ENCODE measurements at places on chromosomes 5 and 9.

GRCh38 chr5:86463339-86463738 lies 154.4 kb upstream of the COX7C start:
- DNase-seq, result no peak

DNA sequence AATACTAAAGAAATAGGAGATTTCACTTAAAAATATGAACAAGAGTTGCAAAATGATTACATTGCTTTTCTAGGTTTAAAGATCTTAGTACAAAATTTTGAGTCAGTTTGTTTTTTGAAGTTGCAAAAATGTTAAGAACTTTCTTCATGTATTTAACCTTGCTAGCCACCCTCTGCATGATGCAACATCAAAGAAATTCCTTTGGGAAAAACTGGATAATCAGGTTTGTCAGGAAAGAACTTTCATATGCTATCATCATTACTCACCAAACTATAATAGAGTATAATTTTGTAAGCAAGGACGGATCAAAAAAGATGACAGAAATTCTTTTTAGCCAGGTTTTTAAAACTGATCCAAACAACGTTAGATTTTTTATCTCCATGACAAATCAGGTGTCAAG lies 116.9 kb upstream of the MRPS30 start:
- DNase-seq, result no peak

GRCh38 chr5:95075111-95075510 lies 209.8 kb downstream of the MCTP1 start:
- DNase-seq, result no peak

DNA sequence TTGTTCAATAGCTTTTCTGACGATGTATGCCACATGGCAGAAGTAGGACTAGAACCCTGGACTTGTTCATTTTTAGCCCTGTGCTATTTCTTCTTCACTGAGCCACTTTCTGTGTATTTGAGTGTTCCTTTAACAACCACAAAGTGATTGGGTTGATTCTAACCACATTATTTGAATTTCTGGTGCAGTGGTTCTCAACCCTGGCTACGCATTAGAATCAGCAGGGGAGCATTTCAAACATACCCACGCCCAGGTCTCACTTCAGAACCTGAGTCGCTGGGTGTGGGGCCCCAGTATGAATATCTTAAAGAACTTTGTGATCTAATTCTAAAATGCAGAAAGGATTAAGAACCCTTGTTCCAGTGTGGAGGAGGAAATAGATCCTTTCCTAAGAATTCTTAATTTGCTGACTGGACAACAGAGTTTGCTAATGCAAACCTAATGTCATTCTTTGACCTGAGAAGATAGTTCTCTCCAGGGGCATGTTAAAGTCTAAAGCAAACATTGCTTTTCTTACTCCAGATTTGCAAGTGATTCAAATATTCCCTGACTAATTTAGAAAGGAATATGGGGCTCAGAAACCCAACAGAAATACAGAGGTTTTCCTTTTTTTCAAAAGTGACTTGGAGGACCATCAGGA lies 75.4 kb upstream of the GDNF start:
- no peak for DNase-seq

DNA sequence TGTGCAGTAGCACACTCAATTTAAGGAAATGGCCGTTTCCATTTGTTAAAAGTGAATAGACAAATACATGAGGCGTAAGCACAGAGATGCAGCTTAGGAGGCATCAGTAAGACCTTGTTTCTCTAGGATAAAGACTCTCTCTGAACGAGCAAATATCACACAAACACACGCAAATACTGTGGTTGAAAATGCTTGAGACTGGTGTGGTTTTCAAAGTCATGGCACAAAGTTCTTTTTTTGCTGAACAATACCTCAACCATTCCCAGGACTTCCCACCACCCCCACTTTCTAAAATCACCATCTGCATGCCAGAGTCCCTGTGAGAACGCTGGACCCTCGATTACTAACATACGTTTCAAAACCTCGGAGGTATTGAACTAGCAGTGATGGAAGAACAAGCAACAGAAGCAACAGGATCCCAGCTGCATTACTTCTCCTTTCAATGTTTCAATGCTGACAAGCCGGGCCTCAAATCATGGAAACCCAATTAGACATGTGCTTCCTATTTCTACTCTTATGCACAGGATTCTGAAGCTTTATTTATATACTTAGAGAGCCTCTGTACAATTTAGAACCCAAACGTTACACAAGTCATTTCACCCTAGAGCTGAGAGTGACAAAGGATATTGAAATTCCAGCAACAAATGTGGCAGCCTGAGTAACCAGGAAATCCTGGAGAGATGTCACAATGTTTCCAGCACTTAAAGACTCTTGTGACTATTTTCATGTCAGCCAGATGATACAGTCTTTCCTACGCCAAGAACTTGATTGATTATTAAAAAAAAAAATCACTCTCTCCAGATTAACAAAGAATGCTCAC lies 63.9 kb downstream of the CDC14B start:
- DNase-seq, result no peak

GRCh38 chr9:87840134-87840533 lies 42.5 kb upstream of the SPATA31E1 start:
- no peak for DNase-seq

DNA sequence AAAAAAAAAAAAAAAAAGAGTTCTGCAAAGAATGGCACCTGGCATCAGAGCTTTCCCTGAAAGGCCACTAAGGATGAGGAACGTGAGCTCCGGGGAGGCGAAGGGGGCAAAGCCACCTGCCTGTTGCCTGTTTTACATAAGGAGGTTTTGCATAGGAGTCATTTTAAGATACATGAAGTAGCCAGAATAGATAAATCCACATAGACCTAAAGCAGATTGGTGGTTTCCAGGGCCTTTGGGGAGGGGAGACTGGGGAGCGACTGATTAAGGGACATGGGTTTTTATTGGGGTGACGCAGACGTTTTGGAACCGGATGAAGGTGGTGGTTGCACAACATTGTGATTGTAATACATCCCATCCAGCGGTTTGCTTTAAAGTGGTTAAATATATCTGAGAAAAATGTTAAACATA lies 7.1 kb downstream of the NEK6 start:
- no peak for DNase-seq

DNA sequence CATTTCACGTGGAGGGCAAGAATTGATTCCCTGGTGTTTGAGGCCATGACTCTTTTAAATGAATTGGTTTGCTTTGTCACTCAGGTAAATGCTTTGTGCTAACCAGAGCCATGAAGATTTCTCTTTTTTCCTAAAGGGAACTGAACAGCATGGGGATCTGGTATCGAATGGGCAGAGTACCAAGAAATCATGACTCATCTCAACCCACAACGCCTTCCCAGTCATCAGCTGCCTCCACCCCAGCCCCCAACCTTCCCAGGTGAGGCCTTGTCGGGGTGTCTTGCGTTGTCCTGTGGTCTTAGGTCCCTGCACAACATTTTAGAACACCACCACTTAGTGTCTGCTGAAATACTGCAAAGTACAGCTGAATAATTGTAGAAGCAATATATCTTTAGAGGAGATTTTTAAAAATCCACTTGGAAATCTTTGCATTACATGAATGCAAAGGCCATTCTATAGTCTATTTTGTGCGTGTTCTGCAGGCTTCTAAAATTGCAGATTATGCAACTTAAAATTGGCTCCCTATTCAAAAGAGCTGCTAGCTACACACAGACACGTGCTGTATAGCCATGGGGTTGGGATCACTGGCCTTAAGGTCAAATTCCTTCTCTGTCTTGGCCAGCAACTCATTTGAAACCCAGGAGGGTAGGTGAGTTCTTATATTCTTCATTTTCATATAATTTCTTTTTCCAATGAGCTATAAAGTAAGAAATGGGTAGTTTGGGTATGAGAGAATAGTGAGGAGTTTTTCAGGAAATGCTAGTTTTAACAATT lies 69.0 kb downstream of the MVB12B start:
- DNase-seq, result no peak

- no peak for DNase-seq
Observed at GRCh38 chr5:122965111-122965510, 71.4 kb downstream of the PPIC start.

DNA sequence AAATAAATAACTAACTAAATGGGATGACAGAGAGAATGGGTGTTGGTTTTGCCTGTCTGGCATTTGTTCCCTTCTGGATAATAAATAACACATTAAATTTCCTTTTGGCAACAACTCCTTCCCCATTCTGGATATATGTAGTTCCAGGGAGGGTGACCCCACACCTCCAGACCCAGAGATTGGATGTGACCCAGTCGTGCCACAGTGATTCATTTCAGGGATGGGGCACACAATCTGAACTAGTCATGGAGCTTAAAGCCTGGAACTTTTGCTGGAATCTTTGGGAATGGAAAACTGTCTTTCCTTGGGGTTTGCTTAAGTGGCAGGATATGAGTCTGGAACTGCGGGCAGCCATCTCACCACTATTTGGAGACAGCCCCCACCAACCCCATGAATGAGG lies 11.3 kb downstream of the KLF9 start:
- no peak for DNase-seq

DNA sequence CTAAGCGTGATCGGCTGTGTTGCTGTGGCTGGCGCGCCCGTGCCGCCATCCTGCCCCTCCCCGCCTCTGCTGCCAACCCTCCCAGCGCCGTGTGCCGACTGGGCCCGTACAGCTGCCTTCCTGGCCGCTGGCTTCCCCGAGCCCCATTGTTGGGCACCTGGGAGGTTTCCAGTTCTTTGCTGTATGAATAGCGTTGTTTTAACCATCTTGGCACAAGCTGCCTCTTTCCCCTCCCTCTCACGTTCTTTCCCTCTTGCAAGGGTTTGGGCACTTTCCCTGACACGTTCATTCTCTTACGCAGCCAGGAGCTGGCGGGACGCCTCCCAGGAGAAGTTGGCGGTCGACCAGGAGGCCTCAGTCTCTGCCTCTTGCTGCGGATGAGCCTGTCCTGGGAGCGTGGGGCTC lies 43.1 kb upstream of the RXRA start:
- peak; percentile 81 for DNase-seq

Data from left cardiac atrium (tissue), 4 donors.